Fibroblast of lung (primary cell): ENCODE measurements at places on chromosomes 4 and X. TPM values are rescaled to one million over a fixed set of nuclear protein-coding genes. Genes with fewer than 3 reads are reported as not detected.

USP17L24 gene
- not detected in 2 replicates for polyA plus RNA-seq

GRCh38 chr4:137510557-137511265 lies 21.6 kb downstream of the PCDH18 start:
- peaks cover 4% of the 10 kb centered on the region for H3K4me1 ChIP-seq
- H3K36me3 ChIP-seq: no peaks in the 10 kb centered on the region
- H3K4me3 ChIP-seq: no peak overlapping the region
- peak; percentile 95 for DNase-seq

CT83 gene
- polyA plus RNA-seq: not detected in 2 replicates

DNA sequence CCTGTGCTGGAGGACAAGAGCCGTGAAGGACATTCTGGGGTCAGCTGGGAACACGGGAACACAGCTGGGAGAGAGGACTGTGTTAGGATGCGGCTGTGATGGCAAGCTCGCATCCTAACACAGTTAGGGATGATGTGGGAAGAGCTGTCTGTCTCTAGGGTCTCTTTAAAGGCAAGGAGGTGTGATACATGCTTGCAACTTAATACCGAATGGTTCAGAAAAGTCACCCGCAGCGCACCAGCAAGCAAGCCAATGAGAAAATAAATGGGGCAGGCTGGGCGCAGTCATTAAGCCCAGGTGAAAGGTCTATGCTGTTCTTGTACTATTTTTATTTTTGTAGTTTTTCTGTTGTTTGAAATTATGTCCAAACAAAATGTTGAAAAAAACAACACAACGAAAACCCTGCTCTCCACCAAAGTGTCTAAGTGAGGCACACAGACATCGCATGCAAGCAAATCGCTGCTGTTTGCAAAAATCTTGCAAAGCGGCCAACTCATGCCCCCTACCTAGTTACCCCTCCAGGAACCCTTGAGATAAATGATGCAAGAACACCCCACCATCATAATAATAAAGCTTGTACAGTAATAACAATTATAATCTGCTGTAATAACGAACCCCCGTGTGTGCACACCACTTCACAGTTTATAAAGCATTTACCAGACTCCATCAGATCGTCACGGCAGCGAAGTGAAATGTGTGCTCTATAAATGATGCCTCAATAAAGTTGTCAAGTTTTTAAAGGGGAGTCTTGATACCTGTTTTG lies 17.9 kb upstream of the ADRA2C start:
- H3K4me3 ChIP-seq: no peak overlapping the region
- H3K27ac ChIP-seq: no peak overlapping the region
- peaks cover 6% of the 10 kb centered on the region for H3K27me3 ChIP-seq
- no peaks in the 10 kb centered on the region for H3K4me1 ChIP-seq

DNA sequence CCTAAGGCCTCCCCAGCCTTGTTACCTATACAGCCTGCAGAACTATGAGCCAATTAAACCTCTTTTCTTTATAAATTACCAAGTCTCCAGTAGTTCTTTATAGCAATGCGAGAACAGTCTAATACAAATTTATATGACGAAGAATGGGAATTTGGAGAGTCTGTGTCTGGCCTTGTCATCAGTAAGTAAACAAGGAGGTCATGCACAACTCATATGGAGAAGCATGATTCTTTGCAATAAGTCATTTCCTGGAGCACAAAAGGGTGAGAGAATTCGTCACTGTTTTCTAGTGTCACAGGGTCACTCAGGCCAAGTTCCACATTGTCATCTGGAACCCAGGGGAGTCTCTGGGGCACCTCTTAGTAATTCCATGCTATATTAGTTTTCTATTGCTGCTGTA lies 49.0 kb upstream of the HS6ST2 start:
- DNase-seq: no peak
- H3K4me1 ChIP-seq: no peaks in the 10 kb centered on the region
- no peak overlapping the region for H3K4me3 ChIP-seq
- H3K27me3 ChIP-seq: no peaks in the 10 kb centered on the region
- no peak overlapping the region for H3K27ac ChIP-seq

GRCh38 chr4:137678796-137679195 lies 146.5 kb upstream of the PCDH18 start:
- H3K4me1 ChIP-seq: peaks cover 2% of the 10 kb centered on the region
- H3K36me3 ChIP-seq: no peaks in the 10 kb centered on the region
- H3K27me3 ChIP-seq: no peaks in the 10 kb centered on the region

DNA sequence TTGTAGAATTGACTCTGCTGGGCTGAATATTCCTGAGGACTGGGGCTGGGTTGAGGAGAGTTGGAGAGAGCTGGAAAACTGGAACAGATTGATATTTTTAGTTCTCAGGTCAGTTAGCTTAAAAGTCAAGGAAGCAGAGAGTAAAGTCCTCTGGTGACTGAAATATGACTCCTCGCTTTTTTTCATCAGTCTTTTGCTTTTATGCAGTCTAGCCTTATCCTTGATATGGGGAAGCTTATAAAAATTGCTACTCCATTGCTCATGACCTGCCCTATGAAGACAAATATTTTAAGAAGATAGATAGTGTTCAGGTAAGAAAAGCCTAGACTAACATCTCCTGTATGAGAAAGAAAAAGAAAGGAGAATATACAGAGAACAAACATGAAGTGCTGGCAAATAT lies 152.7 kb downstream of the C4orf33 start:
- no peaks in the 10 kb centered on the region for H3K36me3 ChIP-seq
- no peak for DNase-seq
- H3K4me3 ChIP-seq: no peak overlapping the region
- H3K27ac ChIP-seq: no peak overlapping the region
- no peaks in the 10 kb centered on the region for H3K4me1 ChIP-seq

DNA sequence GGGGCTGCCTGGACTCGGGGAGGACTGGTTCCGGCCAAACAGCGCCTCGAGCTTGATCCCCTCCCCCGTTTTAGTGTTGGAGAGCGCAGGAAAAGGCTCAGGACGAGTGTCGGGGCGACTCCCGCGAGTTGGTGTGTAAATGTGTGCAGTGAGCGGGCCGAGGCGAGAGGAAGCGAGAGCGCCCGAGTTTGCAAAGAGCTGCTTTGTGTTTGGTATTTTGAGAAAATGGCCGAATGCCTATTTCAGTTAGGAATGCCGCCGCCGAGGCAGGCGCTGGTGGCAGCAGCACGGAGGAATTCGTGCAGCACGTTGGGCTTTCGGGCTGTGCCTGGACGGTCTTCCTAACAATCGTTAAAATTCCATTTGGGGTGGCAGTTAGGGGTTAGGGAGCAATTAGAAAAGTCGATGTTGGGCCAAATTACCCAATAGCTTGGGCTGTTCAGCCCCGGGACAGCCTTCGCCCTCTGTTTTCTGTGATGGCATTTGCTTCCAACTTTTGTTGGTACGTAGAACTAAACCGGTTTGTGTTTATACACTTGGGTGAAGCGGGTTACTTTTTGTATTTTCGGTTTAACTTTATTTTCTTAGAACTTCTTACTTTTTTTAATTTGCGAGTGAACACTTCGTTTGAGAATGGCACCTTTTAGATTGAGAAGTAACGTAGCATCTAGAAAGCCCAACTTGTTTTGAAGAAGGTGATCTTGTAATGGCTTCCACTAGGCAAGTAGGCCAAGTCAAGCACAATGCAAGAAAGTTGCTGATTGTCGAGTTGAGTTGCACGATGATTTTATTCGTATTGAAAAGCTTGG lies 1.6 kb downstream of the REST start:
- peak overlapping the region; percentile 92 for H3K4me3 ChIP-seq
- peaks cover 2% of the 10 kb centered on the region for H3K4me1 ChIP-seq
- H3K36me3 ChIP-seq: no peaks in the 10 kb centered on the region
- DNase-seq: peak; percentile 53
- H3K27me3 ChIP-seq: peaks cover 7% of the 10 kb centered on the region

ADAMTS3 gene
- 0.86 and 1.7 TPM in 2 replicates for polyA plus RNA-seq

DNA sequence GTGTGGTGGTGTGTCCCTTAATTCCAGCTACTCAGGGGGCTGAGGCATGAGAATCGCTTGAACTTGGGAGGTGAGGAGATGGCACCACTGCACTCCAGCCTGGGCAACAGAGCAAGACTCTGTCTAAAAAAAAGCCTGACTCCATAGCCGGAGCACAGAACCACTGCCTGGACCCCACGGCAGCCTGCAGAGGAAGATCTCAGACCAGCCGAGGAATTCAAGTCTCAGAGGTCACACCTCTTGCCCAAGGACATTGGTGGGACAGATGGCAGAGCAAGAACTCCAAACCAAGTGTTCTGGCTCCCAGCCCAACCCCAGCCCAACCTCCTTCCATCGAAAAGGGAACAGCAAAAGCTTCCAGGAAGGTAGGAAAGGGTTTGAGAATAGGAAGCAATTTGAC lies 70.8 kb downstream of the SMIM20 start:
- no peaks in the 10 kb centered on the region for H3K27me3 ChIP-seq
- H3K27ac ChIP-seq: no peak overlapping the region
- DNase-seq: no peak
- H3K4me3 ChIP-seq: no peak overlapping the region

DNA sequence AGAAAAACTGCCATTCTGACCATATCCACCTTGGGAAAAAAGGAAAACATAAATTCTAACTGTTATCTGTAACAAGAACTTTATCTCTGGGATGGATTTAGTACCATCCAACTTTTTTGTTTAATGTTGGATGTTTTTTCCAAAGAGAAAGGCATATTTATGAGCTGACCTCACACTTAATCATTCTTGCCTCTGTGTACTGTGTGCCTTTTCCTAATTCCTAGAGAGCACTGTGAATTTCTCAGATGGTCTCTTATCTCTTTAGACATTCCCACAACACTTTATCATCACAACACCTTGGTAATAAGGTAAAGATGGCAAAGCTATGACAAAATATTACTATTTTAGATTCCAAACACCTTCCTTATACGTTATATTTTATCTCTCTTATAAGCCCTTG lies 126.2 kb downstream of the COL4A6 start:
- H3K4me1 ChIP-seq: no peaks in the 10 kb centered on the region
- H3K27me3 ChIP-seq: no peaks in the 10 kb centered on the region
- H3K4me3 ChIP-seq: no peak overlapping the region
- no peak overlapping the region for H3K27ac ChIP-seq
- peak; percentile 53 for DNase-seq

- DNase-seq: no peak
- no peak overlapping the region for H3K27ac ChIP-seq
- no peaks in the 10 kb centered on the region for H3K4me1 ChIP-seq
- H3K27me3 ChIP-seq: no peaks in the 10 kb centered on the region
- H3K36me3 ChIP-seq: no peaks in the 10 kb centered on the region
- H3K4me3 ChIP-seq: no peak overlapping the region
Observed at GRCh38 chrX:37746218-37746941, 33.5 kb upstream of the CYBB start.

DNA sequence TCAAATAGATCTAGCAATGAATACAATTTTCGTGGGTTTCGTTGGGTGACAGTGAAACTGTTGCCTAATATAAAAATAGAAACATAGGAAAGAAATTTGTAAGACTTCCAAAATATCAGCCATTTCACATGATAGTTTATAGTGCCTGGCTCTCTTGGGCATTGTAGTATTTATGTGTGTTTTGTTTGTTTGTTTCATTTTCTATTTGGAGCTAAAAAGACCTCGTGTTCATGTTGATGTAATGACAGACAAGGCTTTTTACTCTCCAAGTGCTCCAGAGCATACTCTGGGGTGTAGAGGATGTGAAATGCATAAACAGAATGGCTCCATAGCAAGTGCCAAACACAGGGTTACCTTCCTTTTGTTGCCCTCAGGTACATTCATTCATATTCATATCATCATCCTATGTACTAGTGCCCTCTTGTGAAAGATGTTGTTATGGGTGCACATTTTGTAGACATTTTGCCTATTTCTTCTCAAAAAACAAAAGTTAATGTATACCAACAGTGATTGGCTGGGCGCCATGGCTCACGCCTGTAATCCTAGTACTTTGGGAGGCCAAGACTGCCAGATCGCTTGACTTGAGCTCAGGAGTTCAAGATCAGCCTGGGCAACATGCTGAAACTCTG lies 100.7 kb upstream of the AMOT start:
- H3K4me1 ChIP-seq: no peaks in the 10 kb centered on the region
- no peaks in the 10 kb centered on the region for H3K36me3 ChIP-seq
- H3K4me3 ChIP-seq: no peak overlapping the region

- DNase-seq: no peak
- no peak overlapping the region for H3K27ac ChIP-seq
- no peaks in the 10 kb centered on the region for H3K36me3 ChIP-seq
- no peak overlapping the region for H3K4me3 ChIP-seq
- H3K4me1 ChIP-seq: peaks cover 10% of the 10 kb centered on the region
Observed at GRCh38 chr4:26204911-26205370, 115.9 kb upstream of the RBPJ start.

TFE3 gene
- polyA plus RNA-seq: 18.9 and 22.2 TPM in 2 replicates

ITGB1BP2 gene
- polyA plus RNA-seq: 0.62 and 1.8 TPM in 2 replicates
